ENCODE measurements at places on chromosomes 6 and 20.

DNA sequence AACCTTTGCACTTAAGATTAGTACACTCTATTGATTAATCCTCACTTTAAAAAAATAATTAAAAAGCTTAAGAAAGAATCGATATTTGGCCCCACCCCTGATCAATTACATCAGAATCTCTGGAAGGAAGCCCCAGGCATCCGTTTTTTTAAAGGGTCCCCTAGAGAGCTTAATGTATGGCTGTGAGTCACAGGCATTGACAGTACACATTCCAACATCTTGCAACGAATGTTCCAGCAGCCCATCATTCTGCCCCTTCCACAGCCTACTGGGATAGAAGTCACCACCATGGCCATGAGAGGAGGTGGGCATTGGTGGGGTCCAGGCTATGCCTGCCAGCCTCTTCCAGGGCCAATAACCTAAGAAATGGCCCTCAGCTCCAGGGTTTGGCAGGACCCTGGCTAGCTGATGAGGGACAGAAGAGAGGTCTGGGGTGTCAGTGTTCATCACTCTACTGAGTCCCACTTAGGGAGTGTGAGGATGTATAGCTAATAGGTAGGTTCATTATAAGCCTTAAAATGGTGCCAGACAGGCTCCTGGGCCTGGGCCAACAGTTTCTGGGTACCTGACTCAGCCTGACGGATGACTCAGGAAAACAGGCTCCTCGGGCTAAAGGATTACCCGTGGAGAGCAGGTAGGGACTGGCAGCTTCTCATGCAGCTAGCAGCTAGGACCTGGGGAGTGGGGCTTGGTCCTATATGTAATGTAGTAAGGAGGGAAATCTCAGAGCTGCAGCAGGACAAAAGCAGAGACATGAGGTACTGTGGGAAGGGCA, 40.4 kb downstream of the MDGA1 start:
- DNase-seq, result no peak

- DNase-seq, result no peak
These were observed 83.4 kb downstream of the EYA2 start for GRCh38 chr20:46977909-46978588.

DNA sequence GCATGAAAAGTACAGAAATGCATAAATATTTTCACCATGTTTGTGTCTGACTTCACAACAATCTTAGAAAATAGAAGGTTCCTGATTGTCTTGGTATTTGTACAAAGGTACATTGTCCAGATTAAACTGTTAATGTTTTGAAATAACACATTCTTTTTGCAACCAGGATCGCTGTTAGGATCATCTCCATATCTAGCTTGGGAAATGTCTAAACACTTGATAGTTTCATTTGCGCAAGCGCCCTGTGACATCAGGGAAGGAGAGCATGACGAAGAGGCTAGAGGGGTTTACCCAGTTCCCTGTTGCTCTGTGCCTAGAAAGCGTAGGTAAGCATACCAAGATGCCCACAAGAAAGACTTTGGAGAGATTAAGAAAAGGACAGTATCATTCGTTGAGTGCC, 19.4 kb downstream of the ALDH8A1 start:
- no peak for DNase-seq

- peak; percentile 83 for DNase-seq
These were observed 35.4 kb upstream of the PIM1 start for GRCh38 chr6:37134396-37135191.

DNA sequence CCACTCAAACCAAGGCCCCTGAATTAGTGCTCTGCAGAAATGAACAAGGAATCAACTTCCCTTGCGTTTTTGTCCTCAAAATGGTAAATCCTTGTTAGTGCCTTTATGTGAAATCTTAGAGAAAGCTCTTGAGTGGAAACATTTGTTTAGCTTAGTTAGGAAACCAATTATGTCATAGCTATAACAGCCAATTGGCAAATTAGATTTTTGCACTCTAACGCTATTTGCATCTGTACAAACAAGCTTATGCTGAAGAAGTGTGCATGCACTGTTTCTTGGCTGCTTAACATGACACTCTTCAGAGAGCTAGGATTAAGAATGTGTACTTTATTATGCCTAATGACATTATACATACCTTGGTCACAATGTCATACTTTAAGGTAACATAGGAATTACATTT, 622.6 kb upstream of the SLC35B3 start:
- DNase-seq, result no peak

GRCh38 chr6:127980996-127981395, 80.1 kb upstream of the THEMIS start:
- no peak for DNase-seq

DNA sequence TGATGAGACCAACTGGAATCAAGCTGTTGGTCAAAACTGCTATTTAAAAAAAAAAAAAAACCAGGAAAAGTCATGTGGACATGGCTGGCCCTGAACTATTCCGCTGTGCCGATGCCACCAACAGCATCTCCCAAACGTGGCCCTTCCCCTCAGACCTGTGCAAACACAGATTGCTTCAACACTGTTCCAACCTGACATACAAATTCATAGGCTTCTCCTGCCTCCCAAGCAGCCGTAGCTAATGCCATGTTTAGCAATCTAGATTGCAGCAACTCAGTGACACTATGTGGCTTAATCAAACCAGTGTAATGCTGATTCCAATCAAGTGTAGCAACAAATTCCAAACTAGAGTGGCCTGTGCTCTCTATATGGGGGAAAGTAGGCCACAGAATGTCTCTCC, 16.2 kb downstream of the PRKN start:
- no peak for DNase-seq

GRCh38 chr6:16993396-16993795, 108.5 kb upstream of the STMND1 start:
- DNase-seq, result no peak

DNA sequence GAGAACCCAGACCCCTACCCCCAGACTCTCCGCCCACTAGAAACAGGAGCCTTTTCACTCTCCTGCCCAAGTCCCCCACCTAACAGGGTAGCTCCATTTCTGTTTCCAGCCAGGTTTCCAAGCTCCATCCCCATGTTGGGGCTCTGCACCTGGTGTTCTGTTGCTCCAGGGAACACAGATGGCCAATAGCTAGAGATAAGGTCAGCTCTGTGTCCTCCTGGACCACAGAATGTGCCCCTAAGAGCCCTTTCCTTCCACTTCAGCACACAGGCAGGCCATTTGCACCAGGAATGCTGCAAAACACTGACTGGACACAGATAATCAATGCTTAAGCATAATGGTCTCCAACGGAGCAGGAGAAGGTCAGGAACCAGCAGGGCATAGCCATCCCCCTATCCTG, 159.4 kb downstream of the QRSL1 start:
- DNase-seq, result no peak

DNA sequence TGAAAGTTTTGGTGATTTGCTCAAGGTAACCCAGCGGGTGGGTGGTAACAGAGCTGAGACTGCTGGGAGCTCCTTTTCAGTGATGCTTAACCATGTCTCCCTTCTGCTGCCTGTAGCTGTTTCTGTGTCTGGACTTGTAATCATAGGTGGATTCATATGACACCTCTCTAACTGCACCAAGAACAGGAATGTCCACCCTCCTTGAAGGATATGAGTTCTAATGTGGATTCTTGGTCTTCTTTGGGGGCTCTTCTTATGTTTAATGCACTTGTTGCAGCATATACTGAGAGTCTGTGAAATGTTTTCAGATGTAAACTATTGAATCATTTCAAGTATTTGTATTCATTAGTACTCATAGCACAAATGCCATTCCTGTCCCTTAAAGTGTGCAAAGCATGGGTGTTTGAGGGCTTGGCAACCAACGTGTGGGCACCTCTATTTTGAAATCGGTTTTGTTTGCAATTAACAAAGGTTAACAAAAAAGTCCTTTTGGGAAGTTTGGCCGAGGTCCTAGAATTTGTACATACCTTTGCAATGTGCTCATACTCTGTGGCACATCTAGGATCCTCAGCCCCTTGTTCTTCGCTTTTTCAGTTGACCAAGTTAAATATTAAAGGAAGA, 138.0 kb downstream of the SOX4 start:
- no peak for DNase-seq

- DNase-seq, result no peak
These were observed 4.4 kb downstream of the ANKRD60 start for GRCh38 chr20:58224097-58224496.

- DNase-seq, result no peak
These were observed 88.9 kb upstream of the NT5E start for GRCh38 chr6:85360794-85361642.

DNA sequence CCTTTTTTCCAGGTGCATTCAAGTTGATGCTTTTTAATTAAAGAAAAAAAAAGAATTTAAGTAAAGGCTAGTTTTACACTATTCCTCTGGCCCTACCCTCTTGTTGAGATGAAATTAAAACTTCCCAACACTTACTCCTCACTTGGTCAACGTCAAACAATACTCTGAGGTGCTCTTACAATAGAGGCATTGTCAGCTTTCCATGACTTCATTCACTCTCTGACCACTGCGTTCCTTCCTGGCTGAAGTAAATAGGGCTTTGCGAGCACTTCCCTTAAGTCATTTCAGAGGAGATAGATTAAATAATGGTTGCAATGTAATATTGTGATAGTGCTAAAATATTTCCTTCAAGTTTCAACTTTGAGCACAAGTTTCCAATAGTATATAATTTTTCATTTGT, 229.8 kb upstream of the CEP162 start:
- no peak for DNase-seq

GRCh38 chr20:18739751-18740166, 73.8 kb upstream of the SCP2D1 start:
- no peak for DNase-seq

- DNase-seq, result no peak
These were observed 90.5 kb downstream of the MAN1A1 start for GRCh38 chr6:119259027-119259426.

DNA sequence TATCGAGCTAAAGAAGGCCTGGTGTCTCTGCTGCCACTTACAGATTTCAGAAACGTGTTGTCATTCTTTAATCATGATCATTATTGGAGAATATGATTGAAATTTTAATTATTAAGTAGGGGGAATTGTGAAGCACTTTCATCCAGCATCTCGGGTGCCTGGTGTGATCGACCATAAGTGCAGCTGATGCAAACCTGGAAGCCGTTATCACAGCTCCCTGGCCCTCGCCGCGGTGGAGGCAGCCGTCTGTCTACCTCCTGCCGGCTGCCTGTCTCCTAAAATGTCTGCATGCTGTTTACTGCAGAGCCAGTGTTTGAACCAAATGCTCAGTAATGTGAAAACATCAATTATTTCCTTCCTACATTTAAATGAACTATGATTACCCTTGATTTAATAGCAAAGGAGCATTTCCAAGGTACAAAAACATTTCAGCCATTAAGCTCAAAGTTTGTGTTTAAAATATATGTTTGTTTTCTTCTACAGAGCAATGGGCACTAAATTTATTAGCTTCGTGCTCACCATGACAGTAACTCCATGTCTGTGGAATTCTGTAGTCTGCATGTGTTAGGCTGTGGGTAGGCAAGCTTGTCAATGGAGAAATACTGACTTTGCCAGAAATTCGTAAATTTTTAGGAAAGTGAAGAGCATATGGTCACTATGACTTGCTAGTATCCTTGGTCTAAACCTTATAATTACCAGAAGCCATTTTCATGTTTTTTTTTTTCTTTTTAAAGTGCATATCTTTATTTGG, 184.5 kb upstream of the AGPAT4 start:
- DNase-seq, result no peak

DNA sequence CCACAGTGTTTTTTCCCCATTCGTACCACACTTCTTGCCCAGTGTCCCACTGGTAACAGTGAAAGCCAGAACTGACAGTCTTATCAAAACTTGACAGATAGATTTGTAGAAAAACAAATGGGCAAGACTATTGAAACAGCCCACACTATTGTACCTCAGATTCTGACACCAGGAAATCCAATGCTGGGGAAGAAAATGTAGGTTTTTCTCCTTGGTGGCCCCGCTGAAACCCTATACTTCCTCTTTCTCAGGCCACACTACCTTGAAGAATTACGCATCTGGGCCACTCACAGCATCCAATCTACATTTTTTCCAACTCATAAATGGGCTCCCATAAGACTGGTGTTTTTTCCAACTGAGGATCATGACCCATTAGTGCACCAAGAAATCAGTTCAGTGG, 90.9 kb upstream of the HDDC2 start:
- DNase-seq, result no peak

- DNase-seq, result no peak
These were observed 45.5 kb upstream of the SUPT3H start for GRCh38 chr6:45423111-45423823.

DNA sequence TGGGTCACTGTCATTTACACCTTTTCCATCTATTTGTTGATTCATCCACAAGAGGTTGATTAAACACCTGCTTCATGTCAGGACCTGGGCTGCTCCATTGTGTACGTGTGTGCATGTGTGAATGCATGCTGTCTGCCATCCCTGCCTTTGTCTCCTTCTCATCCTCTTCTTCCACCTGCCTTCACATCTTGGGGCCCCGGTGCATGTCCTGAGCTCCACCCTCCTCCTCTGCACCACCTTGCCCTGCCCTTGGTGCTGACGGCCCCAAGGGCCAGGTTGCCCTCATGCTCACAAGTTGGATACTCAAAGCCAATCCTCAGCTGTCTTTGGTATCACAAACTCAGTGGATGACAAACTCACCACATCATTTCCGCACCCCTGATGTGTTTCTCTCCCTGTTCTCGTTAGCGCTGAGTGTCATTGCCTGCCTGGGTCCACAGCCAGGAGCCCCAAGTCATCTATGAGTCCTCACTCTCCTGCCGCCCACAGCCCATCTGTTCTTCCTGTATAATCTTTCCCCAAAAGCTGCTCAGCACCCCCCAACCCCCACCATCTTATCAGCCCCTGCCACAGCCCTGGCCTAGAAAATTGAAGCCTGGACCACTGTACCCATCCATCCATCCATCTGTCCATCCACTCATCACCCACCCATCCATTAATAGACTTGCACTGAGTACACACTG, 85.0 kb downstream of the SRC start:
- no peak for DNase-seq

DNA sequence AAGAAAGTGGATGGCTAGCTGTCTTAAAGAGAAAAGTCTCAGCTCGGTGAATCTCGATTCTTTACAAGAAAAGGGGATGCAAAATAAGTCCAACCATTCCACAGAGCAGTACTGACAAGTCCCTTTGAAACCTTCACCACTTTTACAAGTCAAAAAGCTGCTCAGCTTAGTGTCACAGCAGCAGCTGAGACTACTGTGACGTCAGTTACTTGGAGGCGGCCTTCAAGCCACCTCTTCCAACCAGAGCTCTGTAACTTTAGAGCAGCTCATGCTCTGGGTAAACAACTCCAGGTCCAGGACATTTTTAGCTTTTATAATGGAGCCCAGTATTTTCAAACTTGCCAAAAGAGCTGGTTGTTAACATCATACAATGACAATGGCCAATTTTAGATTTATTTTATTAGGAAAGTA, at the start of gene KIAA0408:
Gene KIAA0408 (minus strand): TSS at position 159 of the 411 bp plus-strand sequence. CDS start 5,408 bp downstream, outside the sequence.
- no peak for DNase-seq

Data from erythroblast (primary cell).